Muscle of leg (tissue), 16 donors: ENCODE measurements at places on chromosomes 16 and 17. TPM values are rescaled to one million over a fixed set of nuclear protein-coding genes. Genes with fewer than 3 reads are reported as not detected.

The TBC1D3G gene
- polyA plus RNA-seq, result not detected

The SLFN12 gene
- polyA plus RNA-seq, result 8.2 TPM

The NUPR1 gene
- 34.9 TPM for polyA plus RNA-seq

The EVI2A gene
- polyA plus RNA-seq, result 1.3 TPM

The CNGB1 gene
- polyA plus RNA-seq, result 0.11 TPM

The TAC4 gene
- polyA plus RNA-seq, result 1.8 TPM

The GAST gene
- not detected for polyA plus RNA-seq

The GPRC5C gene
- polyA plus RNA-seq, result 19.0 TPM

The VMO1 gene
- polyA plus RNA-seq, result 3.0 TPM

The WFDC1 gene
- 2.8 TPM for polyA plus RNA-seq

The CLEC10A gene
- polyA plus RNA-seq, result 1.4 TPM

The BCO1 gene
- polyA plus RNA-seq, result not detected

The RAMP2 gene
- polyA plus RNA-seq, result 73.2 TPM

The SOST gene
- polyA plus RNA-seq, result not detected

The HSD11B2 gene
- polyA plus RNA-seq, result 7.7 TPM

The ABI3 gene
- polyA plus RNA-seq, result 4.7 TPM

The WNT9B gene
- not detected for polyA plus RNA-seq

The PLA2G10 gene
- 0.73 TPM for polyA plus RNA-seq

The KRT39 gene
- polyA plus RNA-seq, result 7.6 TPM

The GP1BA gene
- 0.73 TPM for polyA plus RNA-seq

The LONP2 gene
- polyA plus RNA-seq, result 36.1 TPM

The KRTAP4-1 gene
- not detected for polyA plus RNA-seq

The ENPP7 gene
- 8.3 TPM for polyA plus RNA-seq

The SSTR5 gene
- polyA plus RNA-seq, result 0.10 TPM

The DPEP3 gene
- 0.09 TPM for polyA plus RNA-seq

The HERPUD1 gene
- 77.0 TPM for polyA plus RNA-seq

The HES7 gene
- polyA plus RNA-seq, result 0.15 TPM

The ICAM2 gene
- polyA plus RNA-seq, result 29.2 TPM

The ABCC12 gene
- 0.33 TPM for polyA plus RNA-seq

The OSBPL7 gene
- 7.1 TPM for polyA plus RNA-seq

The ARSG gene
- 3.4 TPM for polyA plus RNA-seq

The OR4D2 gene
- polyA plus RNA-seq, result not detected

The ATP1B2 gene
- 12.4 TPM for polyA plus RNA-seq

The VPS35 gene
- polyA plus RNA-seq, result 75.8 TPM

The TMEM114 gene
- not detected for polyA plus RNA-seq

The PIGS gene
- polyA plus RNA-seq, result 44.7 TPM

The PRSS36 gene
- polyA plus RNA-seq, result 1.7 TPM

The MSRB1 gene
- 28.5 TPM for polyA plus RNA-seq

The MAF gene
- polyA plus RNA-seq, result 29.8 TPM

The KPNA2 gene
- polyA plus RNA-seq, result 67.3 TPM

The TVP23C gene
- polyA plus RNA-seq, result 9.7 TPM

The TM4SF5 gene
- polyA plus RNA-seq, result not detected

The CES5A gene
- not detected for polyA plus RNA-seq

The RASD1 gene
- polyA plus RNA-seq, result 3.8 TPM

The DRC3 gene
- polyA plus RNA-seq, result 4.0 TPM

The VAMP2 gene
- polyA plus RNA-seq, result 61.4 TPM
